ENCODE measurements at places on chromosomes 6 and 20.

GRCh38 chr6:18347866-18348265, 39.3 kb upstream of the RNF144B start:
- no peak for DNase-seq

DNA sequence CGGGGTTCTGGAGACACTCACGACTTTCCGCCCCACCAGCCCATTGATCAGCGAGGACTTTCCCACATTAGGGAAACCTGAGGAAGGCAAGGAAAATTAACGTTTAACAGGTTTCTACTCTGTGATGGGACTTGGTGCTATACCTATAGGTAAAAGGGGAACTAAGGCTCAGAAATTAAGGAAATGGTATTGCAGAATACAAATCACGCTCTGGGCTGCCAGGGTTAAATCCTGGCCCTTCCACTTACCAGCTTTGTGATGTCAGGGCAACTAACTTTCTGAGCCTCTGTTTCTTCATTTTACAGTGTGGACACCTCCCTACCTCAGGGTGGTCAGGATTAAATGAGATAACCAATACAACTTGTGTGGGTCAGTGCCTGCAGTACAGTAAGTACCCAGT, 8.8 kb downstream of the GNL1 start:
- no peak for DNase-seq

GRCh38 chr6:105072798-105073199, 107.0 kb downstream of the POPDC3 start:
- DNase-seq: no peak

DNA sequence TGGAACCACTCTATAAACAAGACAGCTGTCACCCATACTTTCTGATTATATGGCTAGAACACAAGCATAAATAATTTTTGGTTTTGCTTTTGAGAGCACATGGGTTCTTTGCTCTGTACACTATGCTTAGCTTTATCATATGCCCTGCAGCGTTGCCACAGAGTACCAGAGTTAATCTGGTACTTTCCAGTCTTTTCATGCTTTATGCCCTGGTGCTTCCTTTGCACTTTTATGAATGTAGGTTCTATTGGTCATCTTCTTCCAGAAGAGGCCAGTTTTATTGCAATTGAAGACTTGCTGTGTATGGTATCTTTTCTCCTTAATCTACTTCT, 20.8 kb downstream of the SHLD1 start:
- DNase-seq: no peak

- DNase-seq: no peak
Observed at GRCh38 chr20:60749804-60750602, 502.1 kb upstream of the CDH4 start.

DNA sequence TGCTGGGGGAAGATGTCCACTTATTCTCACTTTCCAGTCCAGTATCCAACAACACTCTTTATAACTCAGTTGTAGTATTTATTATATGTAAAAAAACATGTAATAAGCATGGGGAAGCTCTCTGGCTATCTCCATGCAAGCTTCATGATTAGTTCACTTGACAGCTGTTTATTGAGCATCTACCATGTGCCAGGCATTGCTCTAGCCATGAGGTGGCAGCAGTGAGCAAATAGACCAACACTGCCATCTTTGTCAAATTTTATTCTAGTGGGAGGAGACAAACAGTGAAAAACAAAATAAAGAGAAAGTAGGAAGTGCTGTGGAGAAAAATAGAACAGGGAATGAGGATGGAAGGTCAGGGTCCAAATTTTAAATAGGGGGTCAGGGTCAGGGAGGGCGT, 131.8 kb downstream of the CFAP61 start:
- no peak for DNase-seq

DNA sequence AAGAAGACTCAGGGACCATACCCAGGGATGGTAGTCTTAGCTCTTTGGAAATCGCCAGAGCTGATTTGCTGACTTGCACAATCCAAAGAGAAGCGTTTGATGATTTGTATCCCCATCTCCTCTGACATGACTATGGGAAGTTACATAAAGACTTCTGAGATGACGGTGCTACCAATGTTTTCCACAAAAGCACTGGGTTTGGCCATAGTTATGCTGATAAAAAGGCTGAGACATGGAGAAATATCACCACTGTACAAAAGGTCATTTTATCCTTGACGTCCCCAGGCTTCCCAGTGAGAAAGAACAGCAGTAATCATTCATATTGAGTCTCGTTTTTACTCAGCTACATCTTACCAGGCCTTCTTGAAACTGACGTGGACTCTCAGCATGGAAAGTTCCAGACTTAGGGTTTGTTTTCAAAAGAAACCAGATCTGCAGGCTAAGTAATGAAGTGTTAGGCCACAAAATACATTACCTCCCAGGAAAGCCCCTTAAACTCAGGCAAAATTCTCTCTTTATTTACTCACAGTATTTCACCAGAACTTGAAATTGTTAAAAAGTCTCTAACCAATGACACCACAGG, 370.3 kb upstream of the JARID2 start:
- DNase-seq: no peak
